Gastrocnemius medialis (tissue), 4 donors: ENCODE measurements at places on chromosomes 6 and 20. TPM values are rescaled to one million over a fixed set of nuclear protein-coding genes. Genes with fewer than 3 reads are reported as not detected.

DNA sequence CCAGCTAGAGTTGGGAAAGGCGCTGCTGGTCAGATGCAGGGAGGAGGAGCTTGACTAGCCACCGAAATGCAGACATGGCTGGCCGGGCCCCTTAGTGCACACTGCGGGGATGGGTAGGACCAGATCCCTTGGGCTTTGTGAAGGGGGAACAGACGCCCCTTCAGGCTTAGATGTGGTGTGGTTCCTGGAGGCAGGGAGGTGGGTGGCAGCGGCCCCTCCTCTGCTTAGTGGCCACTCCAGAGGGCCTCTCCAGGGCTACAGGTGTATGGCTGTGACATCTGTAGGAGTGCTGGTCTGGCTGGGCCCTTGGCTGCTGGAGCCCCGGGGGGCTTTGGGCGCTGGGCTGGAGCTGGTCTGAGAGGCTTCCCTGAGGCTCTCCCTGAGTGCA lies 5.9 kb downstream of the CCND3 start:
- DNase-seq = no peak
- no peaks in the 10 kb centered on the region for H3K27me3 ChIP-seq
- H3K4me1 ChIP-seq = peaks cover 23% of the 10 kb centered on the region
- H3K36me3 ChIP-seq = no peaks in the 10 kb centered on the region
- H3K27ac ChIP-seq = no peak overlapping the region

GRCh38 chr20:815914-816606 lies 17.5 kb upstream of the FAM110A start:
- DNase-seq = peak; percentile 27
- peaks cover 6% of the 10 kb centered on the region for H3K4me1 ChIP-seq
- no peak overlapping the region for H3K4me3 ChIP-seq

DNA sequence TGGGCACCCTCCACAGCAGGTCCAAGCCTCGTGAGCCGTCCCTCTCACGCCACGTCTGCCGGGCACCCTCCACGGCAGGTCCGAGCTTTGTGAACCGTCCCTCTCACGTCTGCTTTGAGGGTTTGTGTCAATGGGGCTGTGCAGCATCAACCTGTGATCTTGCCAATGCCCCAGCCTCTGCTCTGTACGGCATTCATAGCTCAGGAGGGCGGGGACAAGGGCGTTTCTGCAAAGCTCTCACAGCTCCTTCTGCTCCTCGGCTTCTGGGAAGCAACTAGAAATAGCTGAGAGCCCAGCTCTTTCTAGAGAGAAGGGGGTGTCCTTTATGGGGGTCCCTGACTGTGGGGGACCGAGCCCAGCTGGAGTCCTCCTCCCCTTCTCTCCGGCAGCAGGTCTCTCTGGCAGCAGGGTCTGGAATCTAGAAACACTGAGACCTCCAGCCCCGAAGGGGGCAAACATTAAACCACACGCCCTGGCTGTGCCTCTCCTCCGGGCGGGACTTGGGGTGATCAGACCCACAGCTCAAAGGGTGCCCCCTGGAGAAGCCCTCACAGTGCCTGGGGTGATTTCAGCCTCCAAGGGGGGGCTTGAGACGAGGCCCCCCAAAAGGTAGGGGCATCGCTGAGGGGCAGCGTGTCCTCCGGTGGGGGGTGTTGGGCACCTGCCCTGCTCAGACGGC lies 41.2 kb upstream of the CHRNA4 start:
- no peaks in the 10 kb centered on the region for H3K36me3 ChIP-seq
- H3K27ac ChIP-seq = no peak overlapping the region
- no peaks in the 10 kb centered on the region for H3K4me1 ChIP-seq
- H3K4me3 ChIP-seq = no peak overlapping the region
- no peak for DNase-seq

SLC22A3 gene
- 61.8 TPM for total RNA-seq

- H3K4me1 ChIP-seq = no peaks in the 10 kb centered on the region
- H3K36me3 ChIP-seq = no peaks in the 10 kb centered on the region
- no peak overlapping the region for H3K4me3 ChIP-seq
- DNase-seq = no peak
- H3K27ac ChIP-seq = no peak overlapping the region
- no peaks in the 10 kb centered on the region for H3K27me3 ChIP-seq
Measured at GRCh38 chr6:10999994-11000393, 44.1 kb downstream of the ELOVL2 start.

GRCh38 chr20:10591946-10592521 lies 81.8 kb downstream of the JAG1 start:
- H3K27ac ChIP-seq = peak overlapping the region; percentile 47
- H3K27me3 ChIP-seq = no peaks in the 10 kb centered on the region
- no peaks in the 10 kb centered on the region for H3K36me3 ChIP-seq
- no peak for DNase-seq

OTOR gene
- not detected for total RNA-seq

STK38 gene
- total RNA-seq = 14.8 TPM

AKAP12 gene
- 12.1 TPM for total RNA-seq

- no peaks in the 10 kb centered on the region for H3K4me1 ChIP-seq
- no peaks in the 10 kb centered on the region for H3K36me3 ChIP-seq
- no peak overlapping the region for H3K27ac ChIP-seq
- H3K4me3 ChIP-seq = no peak overlapping the region
- no peak for DNase-seq
Measured at GRCh38 chr6:121641158-121641557, 205.7 kb downstream of the GJA1 start.

GRCh38 chr6:32974016-32974333 lies 5.6 kb downstream of the BRD2 start:
- peak overlapping the region; percentile 100 for H3K27ac ChIP-seq
- peaks cover 59% of the 10 kb centered on the region for H3K36me3 ChIP-seq
- peak overlapping the region; percentile 97 for H3K4me3 ChIP-seq
- no peaks in the 10 kb centered on the region for H3K27me3 ChIP-seq
- H3K4me1 ChIP-seq = peaks cover 38% of the 10 kb centered on the region
- DNase-seq = no peak

MICAL1 gene
- 6.0 TPM for total RNA-seq

TTPAL gene
- 5.0 TPM for total RNA-seq

DNA sequence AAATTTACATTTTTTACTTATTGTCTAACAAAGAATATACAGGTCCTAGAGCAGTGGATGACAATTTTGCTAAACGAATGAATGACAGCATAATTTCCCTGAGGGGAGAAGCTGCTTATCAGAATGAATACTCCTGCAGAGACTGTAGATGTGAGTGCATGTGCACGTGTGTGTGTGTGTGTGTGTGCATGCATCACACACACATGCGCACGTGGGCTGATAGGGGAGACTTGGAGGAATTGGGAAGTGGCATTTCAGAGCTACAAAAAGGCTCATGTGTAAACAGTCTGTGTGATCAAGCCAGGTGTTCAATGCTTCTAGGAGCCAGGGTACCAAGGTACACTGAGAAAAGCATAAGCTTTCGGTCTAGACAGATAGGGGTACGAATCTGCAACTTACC lies 93.5 kb upstream of the SASH1 start:
- H3K4me3 ChIP-seq = no peak overlapping the region
- H3K27me3 ChIP-seq = no peaks in the 10 kb centered on the region
- H3K4me1 ChIP-seq = peaks cover 13% of the 10 kb centered on the region
- no peak for DNase-seq

- H3K36me3 ChIP-seq = no peaks in the 10 kb centered on the region
- no peaks in the 10 kb centered on the region for H3K27me3 ChIP-seq
- peaks cover 36% of the 10 kb centered on the region for H3K4me1 ChIP-seq
- no peak overlapping the region for H3K27ac ChIP-seq
Measured at GRCh38 chr20:62350629-62351422, 16.3 kb downstream of the LAMA5 start.

DNA sequence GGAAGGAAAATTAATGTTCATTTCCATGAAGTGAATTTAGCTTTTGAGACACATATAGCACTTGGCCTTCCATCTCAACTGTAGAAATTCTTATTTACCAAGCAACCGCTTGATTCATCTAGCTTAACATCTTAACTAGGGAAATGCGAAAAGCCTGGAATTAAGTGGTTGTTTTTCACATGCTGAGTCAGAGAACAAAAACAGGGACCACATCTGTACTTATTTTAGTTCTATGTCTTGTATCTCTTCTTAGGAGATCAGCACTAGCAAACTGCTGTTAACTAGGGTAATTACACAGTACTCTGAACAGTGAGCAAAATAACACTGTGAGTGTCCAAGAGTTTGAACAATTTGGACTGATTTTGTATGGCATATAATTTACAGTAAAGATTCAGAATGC lies 590.9 kb upstream of the NRSN1 start:
- no peak overlapping the region for H3K4me3 ChIP-seq
- no peaks in the 10 kb centered on the region for H3K4me1 ChIP-seq
- DNase-seq = no peak
- no peaks in the 10 kb centered on the region for H3K36me3 ChIP-seq

DNA sequence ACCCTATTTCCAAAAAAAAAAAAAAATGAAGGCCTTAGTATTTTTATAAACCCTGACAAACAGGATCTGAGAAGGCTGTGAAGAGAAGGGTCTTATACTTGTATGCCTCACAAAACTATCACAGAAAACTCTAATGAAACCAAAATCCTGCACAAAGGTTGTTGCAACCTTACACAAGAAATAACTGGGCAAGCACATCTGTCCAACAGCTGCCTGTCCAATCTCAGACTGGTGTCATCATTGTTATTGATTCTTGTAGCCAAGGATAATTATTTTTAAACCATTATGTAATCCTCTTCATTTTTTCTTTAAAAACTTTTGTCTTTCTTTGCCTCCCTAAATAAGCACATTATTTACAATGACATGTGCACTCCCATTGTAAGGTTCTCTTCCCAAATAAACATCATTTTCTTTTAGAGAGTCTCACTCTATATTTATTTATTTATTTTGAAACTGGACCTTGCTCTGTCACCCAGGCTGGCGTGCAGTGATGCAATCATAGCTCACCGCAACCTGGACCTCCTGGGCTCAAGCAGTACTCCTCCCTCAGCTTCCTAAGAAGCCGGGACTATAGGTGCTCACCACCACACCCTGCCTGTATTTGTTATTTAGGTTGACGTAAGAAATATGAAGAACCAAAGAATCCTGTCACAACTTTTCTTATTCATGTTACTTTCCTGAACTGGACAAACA lies 697.1 kb downstream of the DOK5 start:
- no peaks in the 10 kb centered on the region for H3K27me3 ChIP-seq
- H3K4me3 ChIP-seq = no peak overlapping the region
- no peaks in the 10 kb centered on the region for H3K36me3 ChIP-seq
- no peaks in the 10 kb centered on the region for H3K4me1 ChIP-seq
- no peak for DNase-seq
- H3K27ac ChIP-seq = no peak overlapping the region

- H3K27ac ChIP-seq = peak overlapping the region; percentile 71
- H3K27me3 ChIP-seq = no peaks in the 10 kb centered on the region
- H3K36me3 ChIP-seq = no peaks in the 10 kb centered on the region
- no peak for DNase-seq
Measured at GRCh38 chr20:5786930-5787795, 37.0 kb downstream of the SHLD1 start.

DNA sequence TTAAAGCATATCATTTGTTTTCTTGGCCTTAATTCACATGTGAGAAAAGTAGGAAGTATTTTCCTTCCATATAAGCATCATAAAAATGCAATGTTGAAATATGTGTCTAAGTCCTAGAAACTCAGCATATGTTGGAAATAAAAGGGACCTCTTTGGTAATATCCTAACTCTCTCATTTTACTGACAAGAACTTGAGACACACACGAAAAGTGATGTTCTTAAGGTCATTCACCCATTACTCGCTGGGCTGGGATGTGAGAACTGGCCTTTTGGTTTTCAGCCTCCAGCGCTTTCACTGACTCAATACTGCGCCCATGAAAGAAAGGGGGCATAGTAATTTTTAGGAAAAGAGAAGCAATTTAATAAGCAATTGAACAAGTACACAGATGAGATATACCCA lies 153.5 kb upstream of the SCGN start:
- no peaks in the 10 kb centered on the region for H3K36me3 ChIP-seq
- H3K27me3 ChIP-seq = no peaks in the 10 kb centered on the region
- DNase-seq = no peak
